ENCODE measurements at places on chromosomes 16 and 17. TPM values are rescaled to one million over a fixed set of nuclear protein-coding genes. Genes with fewer than 3 reads are reported as not detected.

The MFAP4 gene
- total RNA-seq: 46.2 TPM

The SHCBP1 gene
- 0.54 TPM for total RNA-seq

The GPATCH8 gene
- total RNA-seq: 23.8 TPM

GRCh38 chr17:9291912-9292560 is 270.7 kb downstream of the NTN1 start:
- DNase-seq: no peak

The CCL7 gene
- total RNA-seq: not detected

The FOXJ1 gene
- not detected for total RNA-seq

The CDYL2 gene
- 6.0 TPM for total RNA-seq

GRCh38 chr16:12546918-12547607 is 256.6 kb downstream of the CPPED1 start:
- no peak for DNase-seq

GRCh38 chr17:65707780-65708179 is 146.3 kb upstream of the AXIN2 start:
- DNase-seq: no peak

DNA sequence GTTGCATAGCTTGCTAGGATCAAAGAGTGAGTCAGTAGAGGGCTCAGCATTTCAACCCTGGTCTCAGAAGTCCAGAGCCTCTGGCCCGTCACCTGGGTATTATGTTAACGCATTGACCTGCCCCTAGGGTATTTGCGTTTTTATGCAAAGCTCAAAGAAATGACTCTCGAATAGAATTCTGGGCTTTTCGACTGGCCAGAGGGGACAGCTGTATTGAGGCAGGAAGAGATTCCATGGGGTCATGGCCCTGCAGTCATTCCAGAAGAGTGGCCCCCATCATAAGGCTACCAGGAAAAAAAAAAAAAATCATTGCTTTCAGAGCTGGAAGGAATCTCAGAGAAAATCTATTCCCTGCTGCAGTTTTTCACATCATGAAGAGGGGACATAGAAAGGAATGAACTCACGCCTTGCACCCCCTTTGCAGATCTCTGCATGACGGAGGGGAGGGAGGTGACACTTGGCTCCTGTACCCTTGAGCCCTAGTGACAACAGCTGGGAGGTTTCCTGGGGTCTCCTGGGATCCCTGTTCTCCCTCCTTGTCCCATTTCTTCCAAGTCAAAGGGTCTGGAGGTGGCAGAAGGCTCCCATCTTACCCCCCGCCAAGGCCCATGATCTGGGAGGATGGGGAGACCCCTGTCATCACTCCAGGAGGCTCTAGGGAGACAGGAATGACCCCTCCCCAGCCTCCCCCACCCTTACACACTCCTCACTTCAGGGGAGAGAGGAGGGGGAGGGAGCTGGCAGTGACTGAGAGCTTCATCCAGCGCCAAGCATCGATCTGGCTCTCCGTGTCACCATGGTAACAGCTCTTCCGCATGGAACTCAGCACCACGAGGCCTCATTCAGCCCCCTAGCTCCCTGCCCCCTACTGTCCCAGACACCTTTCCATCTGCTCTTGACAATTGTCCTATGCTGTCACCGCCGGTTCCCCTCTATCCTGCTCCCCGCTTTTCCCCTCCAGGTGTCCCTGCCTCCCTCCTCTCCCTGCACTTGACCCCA is 35.8 kb downstream of the GP2 start:
- no peak for DNase-seq

GRCh38 chr17:18176176-18176575 is 7.5 kb upstream of the ALKBH5 start:
- DNase-seq: no peak

The ZNF597 gene
- 1.8 TPM for total RNA-seq

The KRT27 gene
- not detected for total RNA-seq

DNA sequence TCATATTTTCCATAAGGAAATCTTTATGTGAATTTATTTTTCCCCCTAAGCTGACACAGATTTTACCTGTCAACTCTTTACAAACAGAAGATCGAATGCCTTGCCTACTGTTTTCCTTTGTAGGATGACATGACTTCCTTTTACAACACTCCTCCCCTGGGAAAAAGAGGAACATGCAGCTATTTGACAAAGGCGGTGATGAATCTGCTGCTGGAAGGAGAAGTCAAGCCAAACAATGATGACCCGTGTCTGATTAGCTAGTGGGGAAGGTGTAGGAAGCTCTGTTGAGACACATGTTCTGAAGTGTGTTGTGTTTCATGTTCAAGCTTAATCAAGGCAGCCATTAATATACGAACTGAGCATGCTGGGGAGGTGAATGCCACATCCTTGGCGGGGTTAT is 238.0 kb downstream of the PHKB start:
- DNase-seq: no peak

GRCh38 chr16:19502395-19503131 is 19.3 kb downstream of the GDE1 start:
- DNase-seq: no peak

GRCh38 chr17:42097691-42098631 is at the start of gene ZNF385C:
Gene ZNF385C, minus strand, starts transcription at chr17:42098473. Its CDS starts 35,417 bp downstream, at chr17:42063056.
- no peak for DNase-seq

DNA sequence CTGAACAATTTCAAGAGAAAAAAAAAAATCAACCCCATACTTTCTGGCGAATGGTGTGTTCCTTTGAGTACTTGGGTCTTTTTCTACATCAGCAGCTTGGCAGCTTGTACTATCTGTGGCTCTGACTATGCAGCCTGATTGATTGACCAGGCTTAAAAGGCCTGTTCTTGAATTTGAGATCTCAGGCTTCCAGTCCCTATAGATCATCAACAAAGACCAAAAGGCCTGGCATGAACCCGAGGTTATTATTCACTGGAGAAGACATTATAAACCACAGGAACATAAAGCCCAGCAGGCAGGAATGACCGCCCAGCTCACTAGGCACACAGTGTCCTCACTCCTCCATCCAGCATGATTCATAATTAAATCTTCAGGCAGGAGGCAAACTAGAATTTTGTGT is 32.1 kb upstream of the CDH3 start:
- no peak for DNase-seq

GRCh38 chr16:8704098-8704497 is 29.7 kb downstream of the ABAT start:
- DNase-seq: no peak

The WNK4 gene
- total RNA-seq: not detected

DNA sequence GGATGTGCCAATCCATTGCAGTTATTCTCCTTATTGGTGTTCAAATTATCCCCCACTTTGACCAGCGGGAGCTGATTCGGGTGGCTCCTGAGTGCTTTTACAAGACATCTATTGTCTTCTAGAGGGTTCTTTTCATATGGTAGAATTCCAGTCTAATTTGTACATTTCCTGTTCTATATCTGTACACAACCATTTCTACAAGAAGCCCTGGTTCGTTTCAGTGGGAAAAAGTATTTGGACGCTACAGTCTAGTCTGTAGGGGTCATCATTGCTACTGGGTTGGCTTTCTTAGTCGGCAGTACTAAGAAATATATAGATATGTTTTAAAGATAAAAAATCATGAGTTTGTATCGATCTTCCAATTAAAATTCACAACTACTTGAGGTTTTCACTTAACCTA is 262.6 kb downstream of the MAP2K6 start:
- no peak for DNase-seq

DNA sequence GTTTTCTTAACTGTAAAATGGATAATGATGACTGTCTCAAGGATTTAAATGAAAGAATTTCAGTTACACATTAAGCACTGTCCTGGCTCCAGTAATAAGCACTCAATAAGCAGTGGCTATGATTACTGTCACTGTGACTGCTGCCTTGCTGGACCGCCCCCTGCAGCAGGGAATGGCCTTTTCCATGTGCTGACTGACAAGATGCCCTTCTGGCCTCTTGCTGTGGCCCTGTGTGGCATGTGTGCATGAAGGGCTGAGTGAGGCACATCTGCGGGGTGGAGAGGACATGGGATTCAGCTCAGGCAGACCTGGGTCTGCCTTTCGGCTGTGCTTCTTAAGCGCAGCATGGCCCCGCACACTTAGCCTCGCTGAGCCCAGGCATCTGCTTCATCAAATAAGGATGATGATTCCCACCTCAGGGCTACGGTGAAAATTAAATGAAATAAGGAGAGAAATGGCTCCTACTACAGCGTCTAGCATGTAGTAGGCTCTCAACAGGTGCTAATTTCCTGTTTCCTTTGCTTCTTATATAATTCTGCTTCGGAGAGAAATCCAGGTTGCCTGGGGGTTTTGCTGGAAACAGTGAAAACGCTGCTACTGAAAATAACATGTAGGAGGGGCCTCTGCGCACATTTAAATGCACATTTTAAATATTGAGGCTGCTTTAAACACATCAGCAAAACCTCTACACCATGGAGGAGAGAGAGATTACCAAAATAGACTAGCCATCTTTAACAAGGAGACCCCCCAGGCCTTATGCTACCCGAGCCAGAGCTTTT is 183.9 kb downstream of the PARN start:
- DNase-seq: no peak

GRCh38 chr17:74454197-74455024 is 12.0 kb upstream of the CD300A start:
- peak; percentile 96 for DNase-seq

GRCh38 chr16:9778849-9779248 is 403.4 kb downstream of the GRIN2A start:
- no peak for DNase-seq

The GOSR1 gene
- total RNA-seq: 35.3 TPM

The B4GALNT2 gene
- total RNA-seq: 0.03 TPM

- DNase-seq: no peak
Observed at GRCh38 chr16:11060842-11061241, 116.5 kb downstream of the CLEC16A start.

DNA sequence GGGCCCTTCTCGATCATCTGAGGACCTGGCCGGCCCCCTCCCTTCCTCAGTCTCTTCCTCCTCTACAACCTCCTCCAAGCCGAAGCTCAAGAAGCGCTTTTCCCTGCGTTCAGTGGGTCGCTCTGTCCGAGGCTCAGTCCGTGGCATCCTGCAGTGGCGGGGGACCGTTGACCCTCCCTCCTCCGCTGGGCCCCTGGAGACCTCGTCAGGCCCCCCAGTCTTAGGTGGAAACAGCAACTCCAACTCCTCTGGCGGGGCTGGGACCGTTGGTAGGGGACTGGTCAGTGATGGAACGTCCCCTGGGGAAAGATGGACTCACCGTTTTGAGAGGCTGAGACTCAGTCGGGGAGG is 2.8 kb downstream of the SH2B1 start:
- no peak for DNase-seq

DNA sequence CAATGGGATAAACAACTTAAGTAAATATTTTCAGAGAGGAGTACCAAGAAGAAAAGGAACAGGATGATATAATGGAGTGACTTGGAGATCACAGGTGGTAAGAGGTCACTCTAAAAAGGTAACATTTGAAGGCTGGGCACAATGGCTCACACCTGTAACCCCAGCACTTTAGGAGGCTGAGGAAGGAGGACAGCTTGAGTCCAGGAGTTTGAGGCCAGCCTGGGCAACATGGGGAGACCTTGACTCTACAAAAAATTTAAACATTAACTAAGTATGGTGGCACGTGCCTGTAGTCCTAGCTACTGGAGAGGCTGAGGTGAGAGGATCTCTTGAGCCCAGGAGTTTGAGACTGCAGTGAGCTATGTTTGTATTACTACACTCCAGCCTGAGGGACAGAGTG is 3.4 kb upstream of the TMEM11 start:
- DNase-seq: no peak

The CCL1 gene
- not detected for total RNA-seq

The CCL3 gene
- total RNA-seq: 0.86 TPM

- no peak for DNase-seq
Observed at GRCh38 chr17:4247361-4247970, 16.3 kb downstream of the ANKFY1 start.

DNA sequence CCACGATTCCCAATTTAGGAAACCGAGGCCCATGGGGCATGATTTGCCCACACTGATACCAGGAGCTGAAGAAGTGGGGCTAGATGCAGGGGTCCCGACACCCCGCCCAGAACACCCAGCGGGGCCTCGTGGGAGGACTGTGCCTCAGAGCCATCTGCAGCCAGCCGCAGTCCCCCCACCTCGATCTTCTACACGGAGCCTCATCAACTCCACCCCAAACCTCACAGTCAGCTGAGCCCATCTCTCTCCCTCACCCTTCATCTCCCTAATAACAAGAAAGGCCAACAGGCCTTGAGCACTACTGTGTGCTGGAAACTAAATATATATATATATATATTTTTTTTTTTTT is 4.2 kb downstream of the ITGAE start:
- no peak for DNase-seq

The PIRT gene
- not detected for total RNA-seq

DNA sequence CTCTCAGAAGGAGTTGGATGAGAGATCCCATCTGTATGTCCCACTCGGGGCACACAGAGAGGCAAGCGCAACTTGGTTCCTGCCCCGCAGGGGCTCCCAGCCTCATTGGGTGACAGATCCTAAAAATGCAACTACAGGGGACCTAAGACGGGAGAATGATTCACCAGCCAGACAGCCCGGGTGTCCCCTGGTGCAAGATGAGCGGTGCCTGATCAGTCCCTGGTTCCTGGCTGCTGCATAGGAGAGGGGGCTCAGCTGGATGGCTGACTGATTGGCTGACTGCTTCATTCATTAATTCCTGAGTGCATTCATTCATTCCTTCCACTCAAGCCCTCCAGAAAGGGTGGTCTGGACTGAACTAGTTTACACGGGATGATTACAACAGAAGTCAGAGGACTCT is 22.0 kb downstream of the WNT3 start:
- DNase-seq: no peak

The SECTM1 gene
- 2.0 TPM for total RNA-seq

DNA sequence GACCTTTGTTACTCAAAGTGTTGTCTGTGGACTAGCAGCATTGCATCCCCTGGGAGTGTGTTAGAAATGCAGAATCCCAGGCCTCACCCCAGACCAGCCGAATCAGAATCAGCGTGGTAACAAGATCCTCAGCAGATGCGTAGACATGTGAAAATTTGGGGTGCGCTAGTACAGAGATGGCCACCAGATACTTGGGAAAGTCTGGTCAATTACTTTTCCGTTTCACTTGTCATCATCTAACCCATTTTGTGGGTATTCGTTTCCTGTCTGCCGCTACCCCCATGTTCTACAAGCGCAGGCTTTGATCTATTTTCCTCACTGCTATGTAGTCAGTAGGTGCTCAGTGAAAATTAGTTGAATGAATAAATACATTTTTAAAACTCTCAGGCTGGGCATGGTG is 33.1 kb upstream of the HERPUD1 start:
- no peak for DNase-seq

GRCh38 chr17:29291163-29291752 is 2.7 kb downstream of the NUFIP2 start:
- no peak for DNase-seq

- DNase-seq: no peak
Observed at GRCh38 chr16:63714876-63715275, 1407.0 kb downstream of the CDH11 start.

The CCDC78 gene
- 0.16 TPM for total RNA-seq

The CCDC92B gene
- total RNA-seq: 0.13 TPM

DNA sequence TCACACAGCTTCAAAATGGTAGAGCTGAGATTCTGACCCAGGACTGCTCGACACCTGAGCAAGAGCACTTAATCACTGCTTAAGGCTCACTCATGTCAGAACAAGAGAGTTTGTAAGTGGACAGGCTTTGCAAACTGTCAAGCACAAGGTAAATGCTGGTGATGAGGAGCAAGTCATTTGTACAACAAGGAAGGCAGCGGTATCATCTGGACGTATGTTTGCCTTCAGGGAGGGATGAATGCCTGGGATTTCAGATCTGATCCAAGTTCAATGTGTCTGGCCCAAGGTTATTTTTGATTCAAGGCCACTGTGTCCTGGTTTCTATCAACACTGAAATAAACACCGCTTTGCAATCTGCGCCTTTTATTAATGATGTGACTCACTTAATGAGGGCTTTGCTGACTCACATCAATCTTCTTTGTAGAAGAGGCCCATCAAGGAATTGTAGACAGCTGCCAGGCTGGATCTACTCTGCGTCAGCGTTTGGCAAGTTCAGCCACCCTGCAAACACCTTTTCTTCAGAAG is 174.4 kb upstream of the HS3ST3A1 start:
- DNase-seq: no peak
